Activated CD8-positive, alpha-beta memory T cell treated with anti-CD3 and anti-CD28 coated beads for 36 hours (primary cell): ENCODE measurements at places on chromosomes 2 and 18. TPM values are rescaled to one million over a fixed set of nuclear protein-coding genes. Genes with fewer than 3 reads are reported as not detected.

Gene TEX44
- total RNA-seq: not detected

Gene DYNC1I2
- 47.3 TPM for total RNA-seq

Gene DIPK1C
- total RNA-seq: not detected

Gene SUCLG1
- 70.0 TPM for total RNA-seq
